Astrocyte (in vitro differentiated cells and primary cell): ENCODE measurements at places on chromosomes 16 and 17.

- H3K27me3 ChIP-seq: no peaks in the 10 kb centered on the region
- H3K4me3 ChIP-seq: peak overlapping the region; percentile 84
- peak; percentile 29 for DNase-seq
- peak overlapping the region; percentile 99 for H3K27ac ChIP-seq
- no peaks in the 10 kb centered on the region for H3K36me3 ChIP-seq
Observed at GRCh38 chr17:34979650-34980352, 511 bp upstream of the LIG3 start.

GRCh38 chr17:76561332-76561731, 21.5 kb downstream of the PRCD start:
- peak overlapping the region; percentile 32 for H3K4me3 ChIP-seq
- peaks cover 31% of the 10 kb centered on the region for H3K36me3 ChIP-seq
- peak overlapping the region; percentile 40 for H3K27ac ChIP-seq
- no peak for DNase-seq
- H3K4me1 ChIP-seq: peaks cover 48% of the 10 kb centered on the region
- no peaks in the 10 kb centered on the region for H3K27me3 ChIP-seq

DNA sequence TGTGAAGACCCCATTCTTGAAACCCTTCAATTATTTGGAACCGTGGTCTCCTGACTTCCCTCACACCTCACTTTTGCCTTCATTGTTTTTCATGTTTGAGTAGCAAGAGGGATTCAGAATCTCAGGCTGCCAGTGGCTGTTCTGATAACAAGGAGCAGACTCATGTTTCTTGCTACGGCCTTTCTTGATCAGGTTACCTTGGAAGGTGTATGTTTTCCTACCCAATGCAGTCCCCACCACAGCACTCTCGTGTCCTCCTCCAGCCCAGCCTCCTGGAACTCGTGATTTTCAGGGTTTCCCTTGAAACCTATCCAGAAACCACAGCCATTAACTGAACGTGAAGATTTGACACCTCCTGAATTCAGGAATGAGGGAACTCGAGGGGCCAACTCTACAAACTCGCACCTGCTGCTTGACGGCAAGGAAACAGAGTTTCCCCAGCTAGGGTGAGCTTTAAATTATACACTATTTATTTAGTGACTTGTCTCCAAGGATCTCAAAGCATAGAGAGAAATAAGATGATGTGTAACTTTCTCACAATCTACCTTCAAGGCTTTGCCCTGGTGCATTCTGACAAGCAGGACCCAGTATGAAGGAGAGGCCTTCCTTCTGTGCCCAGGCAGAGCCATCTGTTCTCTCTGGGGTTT, 1.6 kb downstream of the ZFHX3 start:
- H3K4me1 ChIP-seq: peaks cover 38% of the 10 kb centered on the region
- peak overlapping the region; percentile 66 for H3K4me3 ChIP-seq
- H3K27ac ChIP-seq: peak overlapping the region; percentile 56
- DNase-seq: no peak
- no peaks in the 10 kb centered on the region for H3K36me3 ChIP-seq

DNA sequence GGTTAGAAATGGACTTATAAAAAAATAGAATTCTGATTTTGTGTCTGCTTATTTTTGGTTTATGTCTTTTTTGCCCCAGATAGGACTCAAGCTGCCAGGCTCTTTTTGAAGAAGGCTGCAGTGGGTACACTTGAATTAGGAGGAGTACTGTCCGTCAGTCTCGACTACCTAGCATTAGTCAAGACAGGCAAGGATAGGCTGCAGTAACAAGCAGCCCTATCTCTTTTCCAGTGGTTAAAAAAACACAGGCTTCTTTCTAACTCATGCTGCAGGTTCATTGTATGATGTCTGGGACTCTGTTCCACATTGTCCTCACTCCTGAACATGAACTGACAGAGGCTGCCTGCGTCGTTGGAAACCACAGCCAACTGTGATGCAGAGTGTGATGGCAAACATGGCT, 8.0 kb downstream of the C16orf46 start:
- no peak overlapping the region for H3K4me3 ChIP-seq
- no peaks in the 10 kb centered on the region for H3K4me1 ChIP-seq
- H3K27ac ChIP-seq: no peak overlapping the region
- no peaks in the 10 kb centered on the region for H3K36me3 ChIP-seq
- no peak for DNase-seq

DNA sequence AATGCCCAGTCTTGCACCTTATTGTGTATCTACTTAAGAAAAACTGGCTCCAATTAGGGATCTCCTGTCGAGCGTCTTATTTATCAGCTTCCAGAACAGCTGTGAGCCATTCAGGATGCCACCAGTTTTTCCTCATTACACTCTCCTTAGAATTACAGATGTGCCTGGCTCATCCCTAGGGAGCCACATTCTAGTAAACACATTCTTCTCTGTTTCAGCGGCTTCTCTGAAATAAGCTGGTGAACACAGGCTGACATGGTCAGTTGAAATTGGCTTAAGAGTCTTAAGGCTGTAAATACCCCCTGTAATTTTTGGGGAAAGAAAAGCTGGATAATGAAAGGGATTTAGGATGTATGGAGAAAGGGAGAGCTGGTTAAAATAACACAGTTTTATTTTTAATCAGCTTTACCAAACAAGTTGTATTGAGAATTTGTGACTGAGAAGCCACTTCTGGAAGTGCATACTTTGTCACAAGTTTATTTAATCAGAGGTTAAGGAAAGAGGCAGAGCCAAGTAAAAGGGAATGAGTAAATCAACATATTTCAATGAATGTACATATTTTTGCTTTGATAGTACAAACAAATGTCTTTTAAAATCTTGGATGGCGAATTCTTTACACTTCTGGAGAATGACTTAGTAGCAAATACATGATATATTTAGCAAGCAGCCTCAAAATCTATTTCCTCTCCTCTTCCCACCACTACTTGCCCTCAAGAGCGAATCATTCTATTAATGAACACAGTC, 562.0 kb upstream of the GOT2 start:
- no peak overlapping the region for H3K27ac ChIP-seq
- H3K4me1 ChIP-seq: no peaks in the 10 kb centered on the region
- no peak overlapping the region for H3K4me3 ChIP-seq
- H3K36me3 ChIP-seq: no peaks in the 10 kb centered on the region

GRCh38 chr16:14179116-14179515, 108.0 kb downstream of the MRTFB start:
- H3K4me3 ChIP-seq: no peak overlapping the region
- no peaks in the 10 kb centered on the region for H3K27me3 ChIP-seq
- DNase-seq: peak; percentile 17

DNA sequence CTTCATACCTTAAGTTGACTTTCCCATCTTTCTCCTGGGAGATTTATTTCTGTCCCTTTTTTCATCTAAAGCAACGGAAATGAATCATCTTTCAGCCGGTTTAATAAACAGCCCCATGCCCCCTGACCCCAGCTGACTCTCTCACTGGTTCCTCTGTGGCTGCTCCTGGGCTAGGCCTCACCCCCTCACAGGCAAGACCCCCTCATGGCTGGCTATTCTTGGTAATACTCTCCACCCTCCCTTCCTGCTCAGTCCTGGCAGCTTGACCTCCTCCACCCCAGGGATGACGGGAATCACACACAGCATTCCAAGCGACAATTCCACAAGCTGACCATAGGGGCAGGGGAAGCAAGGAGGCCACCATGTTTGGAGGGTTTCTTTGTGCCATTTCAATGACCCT, 1.5 kb upstream of the ADAP2 start:
- no peaks in the 10 kb centered on the region for H3K36me3 ChIP-seq
- peaks cover 29% of the 10 kb centered on the region for H3K27me3 ChIP-seq
- H3K4me1 ChIP-seq: peaks cover 14% of the 10 kb centered on the region
- no peak for DNase-seq

DNA sequence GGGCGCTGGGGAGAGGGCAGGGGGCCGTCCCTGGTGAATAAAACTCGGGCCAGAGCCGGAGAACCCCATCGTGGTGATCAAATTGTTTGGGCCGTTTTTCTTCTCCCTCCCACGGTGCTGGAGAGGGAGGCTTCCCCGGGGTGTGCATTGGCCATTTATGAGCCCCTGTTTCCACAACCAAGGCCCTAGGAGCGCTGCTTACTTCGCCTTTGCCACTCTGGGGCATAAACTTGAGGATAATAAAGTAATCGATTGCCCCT, 544 bp downstream of the CCP110 start:
- H3K27ac ChIP-seq: peak overlapping the region; percentile 67
- peak overlapping the region; percentile 90 for H3K4me3 ChIP-seq
- DNase-seq: no peak
- peaks cover 6% of the 10 kb centered on the region for H3K4me1 ChIP-seq

DNA sequence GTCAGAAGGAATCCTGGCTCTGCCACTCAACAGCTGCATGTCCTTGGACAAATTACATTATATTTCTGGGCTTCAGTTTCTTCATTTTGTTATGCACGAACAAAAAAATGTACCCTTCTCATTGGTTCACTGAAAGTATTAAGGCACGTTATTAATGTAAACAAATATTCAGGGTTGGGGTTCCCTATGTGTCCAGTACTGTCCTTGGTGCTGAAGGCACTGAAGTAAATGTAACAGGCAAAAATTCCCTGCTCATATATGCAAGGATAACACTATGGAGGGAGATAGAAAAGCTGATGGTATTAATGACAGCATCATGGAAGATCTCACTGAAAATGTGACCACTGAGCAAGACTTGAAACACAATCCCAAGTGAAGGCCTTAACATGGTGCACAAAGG, 386.6 kb downstream of the XYLT1 start:
- H3K27me3 ChIP-seq: no peaks in the 10 kb centered on the region
- no peak overlapping the region for H3K4me3 ChIP-seq
- H3K36me3 ChIP-seq: no peaks in the 10 kb centered on the region
- H3K27ac ChIP-seq: no peak overlapping the region

- H3K4me1 ChIP-seq: no peaks in the 10 kb centered on the region
- H3K27me3 ChIP-seq: no peaks in the 10 kb centered on the region
- no peaks in the 10 kb centered on the region for H3K36me3 ChIP-seq
- no peak overlapping the region for H3K27ac ChIP-seq
Observed at GRCh38 chr17:10050597-10051101, 145.6 kb upstream of the RCVRN start.
